ENCODE measurements at places on chromosomes 4 and X.

GRCh38 chrX:14412686-14413085 is 116.7 kb upstream of the GLRA2 start:
- no peak for DNase-seq

- DNase-seq, result no peak
These were observed 37.0 kb upstream of the HERC5 start for GRCh38 chr4:88419874-88420273.

GRCh38 chrX:55119712-55120111 is 30.9 kb downstream of the PAGE2 start:
- DNase-seq, result no peak

- no peak for DNase-seq
These were observed 83.1 kb downstream of the GRIA3 start for GRCh38 chrX:123267220-123267619.

DNA sequence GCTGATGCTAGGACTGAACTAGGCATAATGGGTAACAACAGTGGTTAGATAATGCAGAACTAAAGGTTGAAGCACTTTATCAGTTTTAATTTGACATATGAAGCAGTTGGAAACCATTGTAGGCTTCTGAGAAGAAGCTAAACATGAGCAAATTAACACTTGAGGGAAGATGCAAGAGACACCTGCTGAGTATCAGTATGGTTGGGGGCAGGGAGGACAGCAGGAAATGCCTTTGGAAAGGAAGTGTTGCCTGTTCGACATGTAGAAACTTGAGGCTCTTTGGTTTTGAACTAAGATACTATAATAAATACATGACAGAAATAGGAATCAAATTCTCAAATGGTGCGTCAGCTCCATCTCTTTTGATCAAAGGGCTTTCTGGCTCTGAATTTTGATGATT is 115.6 kb downstream of the FHIP1A start:
- DNase-seq, result no peak

DNA sequence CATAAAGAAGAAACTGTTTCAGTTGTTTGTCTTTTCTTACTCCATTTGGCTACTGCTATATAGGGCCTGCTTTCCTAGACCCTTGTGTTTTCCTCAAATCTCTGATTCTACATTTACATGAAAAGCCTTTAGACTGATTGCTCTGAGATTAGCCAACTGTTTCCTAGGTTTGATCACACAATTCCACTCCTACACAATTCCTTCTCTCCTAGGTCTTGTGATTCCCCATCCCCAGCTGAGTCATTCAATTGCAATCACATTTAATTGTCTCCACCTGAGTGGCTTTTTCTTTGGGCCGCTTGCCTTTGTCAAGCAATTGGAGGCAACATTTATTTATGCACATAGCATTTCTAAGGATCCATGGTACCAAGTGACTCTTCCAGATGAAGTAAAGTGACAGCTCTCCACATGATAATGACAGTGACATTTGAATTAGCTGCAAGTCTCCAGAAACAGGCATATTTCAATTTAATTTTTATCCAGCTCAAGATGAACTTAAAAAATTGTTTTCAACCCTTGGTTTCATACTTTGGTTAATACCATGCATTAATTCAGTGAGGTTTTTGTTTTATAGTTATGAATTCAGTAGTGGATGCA is 35.8 kb downstream of the ATXN3L start:
- DNase-seq, result no peak

DNA sequence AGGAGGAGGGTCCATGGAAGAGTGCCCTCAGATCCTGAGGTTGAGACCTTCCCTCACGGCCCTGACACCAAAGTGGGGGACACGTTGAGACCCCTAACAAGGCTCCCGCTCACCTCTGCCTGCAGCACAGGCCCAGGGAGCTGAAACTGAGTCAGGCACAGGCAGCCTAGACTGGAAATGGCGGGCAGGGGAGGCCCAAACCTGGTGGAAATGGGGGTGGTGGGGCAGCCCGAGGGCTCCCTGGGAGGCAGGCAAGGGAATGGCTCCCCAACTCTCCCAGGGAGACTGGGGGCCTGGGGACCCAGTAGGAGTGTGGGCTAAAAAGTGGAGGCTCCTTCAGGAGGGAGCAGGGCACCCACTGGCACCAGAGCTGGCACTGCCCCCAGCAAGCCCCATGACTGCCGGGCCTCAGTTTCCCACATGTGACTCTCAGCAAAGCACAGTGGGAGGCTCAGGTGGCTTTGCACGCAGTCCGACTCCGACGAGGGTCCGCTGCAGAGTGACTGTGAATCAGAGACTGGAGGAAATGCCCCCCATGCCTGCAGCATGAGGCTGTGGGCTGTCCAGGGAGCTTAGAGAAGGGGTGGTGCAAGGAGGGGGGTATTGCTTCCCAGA is 5.9 kb downstream of the NKX1-1 start:
- no peak for DNase-seq

DNA sequence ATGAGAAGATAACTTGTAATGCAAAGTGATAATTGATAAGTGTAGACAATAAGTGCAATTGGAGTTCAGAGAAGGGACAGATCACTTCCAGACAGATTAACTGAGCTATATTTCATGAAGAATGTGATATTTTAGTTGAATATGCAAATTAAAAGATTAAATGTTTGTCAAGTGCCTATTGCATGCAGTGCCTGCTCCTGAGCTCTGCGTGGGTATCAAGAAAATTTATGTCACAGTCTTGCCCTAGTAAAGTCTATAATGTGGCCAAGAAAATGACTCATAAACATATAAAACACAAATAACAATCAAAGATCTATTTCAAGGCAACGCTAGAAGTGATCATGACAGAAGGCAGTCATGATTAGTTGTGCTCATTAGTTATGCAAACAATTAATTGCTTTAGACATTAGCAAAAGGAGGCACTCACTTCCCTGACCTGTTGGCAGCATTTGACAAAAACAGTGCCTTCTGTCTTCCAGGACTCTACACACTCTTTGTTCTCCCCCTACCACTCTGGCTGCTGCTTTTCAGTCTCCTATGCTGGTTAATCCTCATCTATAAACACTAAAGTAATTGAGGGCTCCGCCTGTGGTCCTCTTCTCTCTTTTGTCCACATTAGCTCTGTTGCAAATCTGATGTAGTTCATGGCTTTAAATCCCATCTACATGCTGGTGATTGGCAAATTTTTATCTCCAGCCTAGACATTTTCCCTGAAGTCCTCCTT is 47.7 kb downstream of the ARHGEF38 start:
- DNase-seq, result no peak

GRCh38 chr4:26013629-26014028 is 99.6 kb downstream of the SMIM20 start:
- DNase-seq, result no peak

DNA sequence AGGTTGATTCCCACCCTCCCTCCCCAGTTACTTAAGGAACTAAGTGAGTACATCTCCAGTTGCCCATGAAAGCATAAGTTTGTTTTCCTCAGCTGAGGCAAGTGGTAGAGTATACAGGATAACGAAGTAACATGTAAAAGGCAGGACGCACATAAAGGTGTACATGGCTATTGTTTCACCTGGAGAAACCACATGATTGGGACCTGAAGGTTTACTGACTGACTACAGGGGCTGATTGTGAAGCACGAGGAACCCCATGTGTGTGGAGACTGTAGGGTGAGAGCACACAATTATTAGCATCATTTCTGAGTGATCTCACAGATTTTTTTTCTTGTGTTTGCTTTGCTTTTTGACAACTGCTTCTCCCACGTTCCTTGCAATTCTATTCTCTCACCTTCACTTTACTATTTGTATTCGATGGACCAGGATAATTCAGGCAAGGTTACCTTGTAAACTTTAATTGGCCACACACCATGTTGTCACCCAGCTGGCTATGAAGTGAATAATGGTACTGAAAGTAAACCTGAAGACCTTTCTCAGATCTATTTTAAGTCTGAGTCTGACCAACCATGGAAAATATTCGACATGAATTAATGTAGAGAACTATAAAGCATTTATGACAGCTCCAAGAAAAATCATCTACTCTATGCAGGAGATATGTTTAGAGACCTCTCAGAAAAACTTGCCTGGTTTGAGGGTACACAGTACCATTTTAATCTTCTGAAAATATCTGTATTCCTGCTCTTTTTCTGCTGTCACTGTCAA is 102.5 kb upstream of the MYOZ2 start:
- DNase-seq, result no peak

- no peak for DNase-seq
These were observed 175.5 kb downstream of the CAMK2D start for GRCh38 chr4:113586072-113586471.

DNA sequence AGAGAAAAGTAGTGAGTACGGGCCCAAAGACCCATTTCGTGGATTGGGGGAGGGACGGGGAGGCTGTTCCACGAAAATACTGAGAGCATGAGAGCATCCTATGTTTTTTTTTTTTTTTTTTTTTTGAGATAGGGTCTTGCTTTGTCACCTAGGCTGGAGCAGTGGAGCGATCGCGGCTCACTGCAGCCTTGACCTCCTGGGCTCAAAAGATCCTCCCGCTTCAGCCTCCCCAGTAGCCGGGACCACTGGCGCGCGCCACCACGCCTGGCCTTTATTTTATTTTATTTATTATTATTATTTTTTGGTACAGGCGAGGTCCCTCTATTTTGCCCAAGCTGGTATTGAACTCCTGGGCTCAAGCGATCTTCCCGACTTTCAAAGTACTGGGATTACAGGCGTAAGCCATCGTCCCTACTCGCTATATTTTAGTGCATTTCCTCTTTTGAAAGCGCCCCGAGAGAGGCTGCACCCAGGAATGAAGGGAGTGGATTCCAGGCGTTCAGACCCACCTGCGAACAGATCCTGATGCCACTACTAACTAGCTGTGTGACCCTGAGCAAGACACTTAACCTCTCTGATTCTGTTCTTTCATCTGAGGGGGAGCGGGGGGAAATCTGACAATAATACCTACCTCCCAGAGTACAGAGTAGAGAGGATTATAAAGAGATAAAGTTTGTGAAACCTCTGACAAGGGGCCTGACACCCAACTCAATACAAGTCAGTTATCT is 5.4 kb upstream of the MSX1 start:
- DNase-seq, result no peak

- DNase-seq, result no peak
These were observed 21.2 kb downstream of the USP53 start for GRCh38 chr4:119233750-119234149.

GRCh38 chrX:38560776-38561125 is 591 bp upstream of the TSPAN7 start:
- DNase-seq, result no peak

DNA sequence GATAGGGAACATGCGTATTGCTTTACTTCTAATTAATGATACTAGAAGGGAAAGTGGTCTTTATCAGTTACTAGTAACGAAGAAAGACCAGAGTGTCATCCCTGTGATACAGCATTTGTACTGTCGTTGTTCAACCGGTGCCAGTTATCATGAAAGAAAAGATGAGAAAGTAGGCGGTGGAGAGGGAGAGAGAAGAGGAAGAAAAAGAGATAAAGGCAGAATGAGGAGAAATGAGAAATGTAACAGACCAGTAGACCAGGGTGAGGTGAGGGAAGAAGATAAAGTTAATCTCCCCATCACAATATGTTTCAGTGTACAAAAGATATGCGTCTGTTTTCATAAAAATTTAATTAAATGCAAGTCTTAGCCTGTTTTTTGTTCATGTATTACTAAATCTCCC is 135.2 kb upstream of the HPGD start:
- no peak for DNase-seq

DNA sequence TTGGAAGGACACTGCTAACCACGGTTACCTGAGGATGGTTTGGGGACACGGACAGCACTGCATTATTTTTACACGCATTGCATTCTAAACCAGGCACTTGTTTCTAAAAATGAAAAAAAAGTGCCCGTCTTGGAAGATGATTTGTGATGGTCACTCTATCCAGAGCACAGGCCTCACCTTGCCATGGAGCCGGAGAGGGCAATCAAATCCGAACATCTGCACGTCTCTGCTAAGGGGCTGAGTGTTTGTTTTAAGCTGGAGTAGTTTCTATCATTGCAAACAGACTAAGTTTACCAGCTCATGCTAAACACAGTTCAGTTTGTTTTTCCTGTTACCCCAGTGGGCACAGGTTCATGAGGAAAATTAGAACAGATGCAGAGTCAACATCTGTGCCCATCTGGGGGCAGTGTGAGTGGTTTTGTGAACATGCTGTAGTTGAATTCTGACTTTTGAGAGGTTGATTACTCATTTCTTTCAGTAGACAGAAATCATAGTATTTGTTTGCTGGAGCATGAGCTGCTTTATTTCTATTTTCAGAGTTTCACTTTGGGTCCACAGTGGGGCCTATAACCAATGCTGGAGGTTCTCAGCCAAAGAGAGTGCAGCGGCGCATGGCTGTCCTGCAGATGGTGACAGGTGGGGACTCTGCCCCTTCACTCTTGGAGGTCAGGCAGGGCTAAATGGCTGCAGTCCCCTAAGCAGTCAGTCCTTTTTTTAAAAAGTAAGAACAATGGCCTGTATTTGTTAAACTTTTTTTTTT is 65.4 kb upstream of the ENPP6 start:
- DNase-seq, result no peak

- DNase-seq, result no peak
These were observed 241.4 kb upstream of the CLNK start for GRCh38 chr4:10925996-10926395.

DNA sequence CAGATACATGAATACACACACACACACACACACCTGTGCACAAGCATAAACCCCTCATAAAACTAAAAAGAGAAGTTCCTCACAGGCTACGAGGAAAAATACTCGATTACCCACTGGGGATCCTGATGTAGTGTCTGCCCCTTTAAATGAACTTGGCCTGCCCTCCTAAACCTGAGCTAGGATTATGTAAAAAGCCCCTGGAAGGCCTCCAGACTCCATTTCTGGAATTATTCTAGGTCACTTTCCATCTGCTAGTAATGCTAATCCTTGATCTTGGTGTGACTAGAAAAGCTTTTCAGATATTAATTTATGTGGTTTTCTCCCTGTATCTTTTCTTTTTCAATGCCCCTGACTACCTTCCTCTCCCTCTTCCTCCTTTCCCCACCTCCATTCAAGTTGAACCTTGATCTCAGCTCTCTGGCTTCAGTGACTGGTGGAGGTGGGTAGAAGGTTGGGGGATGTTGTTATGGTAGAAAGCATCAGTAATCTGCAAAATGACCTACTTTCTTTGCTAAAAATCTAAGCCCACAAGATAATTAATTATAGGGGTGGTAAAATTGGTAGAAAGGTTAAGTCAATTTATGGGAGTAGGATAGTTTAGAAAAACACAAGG is 25.5 kb upstream of the ZNF330 start:
- DNase-seq, result no peak

DNA sequence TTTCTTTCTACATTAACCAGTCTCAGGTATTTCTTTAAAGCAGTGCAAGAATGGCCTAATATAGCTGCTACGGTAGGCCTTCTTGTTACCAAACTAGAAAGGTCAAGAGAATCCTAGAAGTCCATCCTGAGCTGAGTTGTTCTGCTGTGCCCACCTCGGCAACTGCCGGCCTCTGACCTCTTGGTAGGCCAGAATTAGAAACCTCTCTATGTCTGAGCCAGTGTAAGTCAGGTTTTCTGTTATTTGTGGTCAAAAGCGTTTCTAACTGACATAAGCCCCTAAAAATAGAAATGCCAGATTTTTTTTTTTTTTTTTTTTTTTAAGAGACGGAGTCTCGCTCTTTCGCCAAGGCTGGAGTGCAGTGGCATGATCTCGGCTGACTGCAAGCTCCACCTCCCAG is 43.1 kb downstream of the SOWAHB start:
- DNase-seq, result no peak
